ENCODE measurements at places on chromosomes 5 and 9.
A peak's percentile ranks its signal among the peaks of the same experiment; 100 is the strongest.

DNA sequence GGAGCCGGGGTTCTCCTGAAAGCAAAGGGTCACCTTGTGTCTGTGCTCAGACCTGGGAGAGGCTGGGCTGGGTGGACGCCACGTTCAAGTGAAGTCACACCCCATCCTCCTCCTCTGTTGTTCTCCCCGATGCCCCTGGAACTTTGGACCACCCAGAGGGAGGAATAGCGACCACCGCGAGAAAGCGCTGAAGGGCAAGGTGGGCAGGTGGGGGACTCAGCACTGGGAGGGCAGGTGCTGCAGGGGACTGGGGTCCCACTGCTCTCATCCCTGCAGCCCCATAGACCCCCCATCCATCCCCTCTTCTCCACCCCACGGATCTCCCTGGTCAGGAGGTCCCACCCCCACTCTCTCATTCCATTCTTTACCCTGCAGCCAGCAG, 48.8 kb upstream of the COL5A1 start:
- DNase-seq, result no peak

GRCh38 chr5:107815109-107815508, 144.4 kb upstream of the EFNA5 start:
- no peak for DNase-seq

DNA sequence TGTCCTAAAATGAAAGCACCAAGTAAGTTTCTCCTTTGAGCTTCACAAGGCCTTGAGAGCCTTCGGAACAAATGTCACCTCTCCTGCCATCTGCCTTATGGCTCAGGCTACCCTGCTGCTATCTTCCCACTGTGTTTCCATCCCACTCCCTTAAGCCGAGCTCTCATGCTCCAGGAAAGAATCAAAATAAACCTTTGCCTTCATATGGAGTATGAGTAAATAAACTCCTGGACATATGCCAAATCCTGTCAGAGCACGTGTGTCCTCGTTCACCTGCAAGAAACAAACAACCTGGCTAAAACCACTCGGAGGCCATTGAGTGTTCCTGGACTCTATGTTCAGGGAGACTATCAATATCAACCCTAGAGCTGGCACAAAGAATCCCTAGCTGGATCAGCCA, 122.3 kb upstream of the CCDC112 start:
- DNase-seq, result peak; percentile 87

- no peak for DNase-seq
Measured at GRCh38 chr9:98101416-98101815, 17.6 kb downstream of the TRIM14 start.

GRCh38 chr9:105425816-105426433, 21.9 kb upstream of the FSD1L start:
- no peak for DNase-seq

GRCh38 chr5:135140446-135141204, 106.6 kb upstream of the PITX1 start:
- no peak for DNase-seq

GRCh38 chr9:77935974-77936373, 95.6 kb downstream of the GNAQ start:
- DNase-seq, result no peak

Data from NCI-H748 treated with DMSO at 0.1 percent for 48 hours (cell line).